ENCODE measurements at places on chromosomes 11 and 22.

DNA sequence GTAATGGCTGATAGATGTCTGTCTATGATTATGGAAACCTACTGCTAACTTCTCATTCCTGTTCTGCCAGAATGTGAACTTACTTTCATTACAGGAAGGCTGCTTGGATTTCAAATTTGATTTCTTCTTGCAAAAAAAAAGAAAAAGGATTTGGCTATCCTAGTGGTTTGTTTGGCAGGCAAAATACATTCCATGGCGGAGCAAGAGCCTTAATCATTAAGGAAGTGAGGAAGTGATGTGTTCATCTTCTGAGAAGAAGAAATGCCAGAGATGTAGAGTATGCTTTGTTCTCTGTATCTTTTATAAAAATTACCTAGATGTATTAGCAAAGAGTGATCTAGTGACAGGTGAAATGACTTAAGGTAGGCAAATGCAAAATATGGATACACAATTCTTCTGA lies 356.3 kb downstream of the SOX6 start:
- DNase-seq = no peak

DNA sequence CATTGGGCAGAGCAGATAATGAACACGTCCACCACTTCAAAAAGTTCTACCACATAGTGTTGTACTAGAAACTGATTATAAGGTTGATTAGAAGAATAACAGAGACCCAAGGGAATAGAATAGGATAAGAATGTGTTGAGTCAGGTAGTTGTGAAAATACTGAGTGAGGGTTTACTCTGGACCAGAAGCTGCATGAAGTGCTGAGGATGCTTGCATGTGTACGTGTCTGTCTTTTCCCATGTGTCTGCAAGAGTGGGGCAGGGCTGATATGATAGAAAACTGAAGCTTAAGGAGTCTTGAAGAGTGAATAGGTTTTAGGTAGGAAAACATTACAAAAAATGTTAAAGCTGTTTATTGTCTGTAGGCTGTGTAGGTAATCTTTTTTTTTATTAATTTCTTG lies 20.6 kb downstream of the TRPC6 start:
- DNase-seq = no peak

GRCh38 chr22:31944700-31945442 lies 536 bp downstream of the YWHAH start:
- no peak for DNase-seq

DNA sequence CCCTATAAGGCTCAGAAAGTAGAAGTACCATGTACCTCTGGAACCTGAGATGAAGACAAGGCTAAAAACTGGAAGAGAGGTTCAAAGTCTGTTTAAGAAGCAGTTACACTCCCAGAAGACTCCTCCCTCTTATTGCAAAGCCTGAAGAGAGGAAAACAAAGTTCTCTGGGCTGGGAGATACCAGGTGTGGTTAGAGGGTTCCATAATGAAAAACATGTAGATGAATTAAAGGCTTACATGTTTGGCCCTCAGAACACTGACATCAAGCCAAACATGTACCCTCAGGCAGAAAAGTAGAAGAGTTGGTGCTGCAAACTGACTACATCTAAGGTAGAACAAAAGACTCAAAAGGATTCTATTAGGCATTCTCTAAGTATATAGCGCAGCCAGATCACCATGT lies 205.3 kb downstream of the TTC28 start:
- no peak for DNase-seq

- no peak for DNase-seq
Measured at GRCh38 chr22:49299821-49300231, 527.8 kb downstream of the BRD1 start.

- DNase-seq = no peak
Measured at GRCh38 chr22:20324139-20324516, 4.3 kb upstream of the DGCR6L start.

GRCh38 chr11:8032122-8032521 lies 45.0 kb downstream of the EIF3F start:
- no peak for DNase-seq

- peak; percentile 31 for DNase-seq
Measured at GRCh38 chr22:41565403-41566054, 4.7 kb downstream of the CSDC2 start.

- DNase-seq = no peak
Measured at GRCh38 chr11:112834277-112834755, 126.9 kb upstream of the NCAM1 start.

GRCh38 chr11:35424157-35424940 lies 5.0 kb upstream of the SLC1A2 start:
- no peak for DNase-seq

DNA sequence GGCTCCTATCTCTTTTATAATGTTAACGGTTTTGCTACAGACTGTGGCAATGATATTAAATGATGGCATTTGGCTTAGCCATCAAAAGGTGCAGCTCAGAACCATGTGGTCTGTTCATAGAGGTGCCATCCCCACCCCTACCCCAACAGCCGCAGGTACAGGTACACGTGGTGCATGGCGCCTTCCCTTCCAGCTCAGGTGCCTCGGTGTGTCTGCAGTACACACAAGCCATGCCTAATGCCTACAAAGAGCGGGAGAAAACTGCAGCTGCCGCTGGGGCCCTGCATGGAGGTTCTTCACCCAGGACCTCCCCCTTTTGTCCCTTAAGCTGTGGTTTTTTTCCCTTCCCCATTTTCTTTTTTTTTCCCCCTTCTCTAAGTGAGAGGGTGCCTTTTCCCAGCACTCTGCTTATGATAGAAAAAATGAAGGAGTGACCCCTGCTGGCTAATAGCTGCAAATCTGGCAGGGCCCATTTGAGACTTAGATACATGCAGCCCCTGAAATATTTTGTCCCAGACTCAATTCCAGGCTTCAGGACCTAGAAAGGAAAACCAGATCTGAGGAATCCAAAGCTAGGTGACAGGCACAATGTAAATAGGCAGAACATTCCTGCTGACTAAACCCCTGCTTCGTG lies 6.5 kb downstream of the OR52M1 start:
- DNase-seq = no peak

GRCh38 chr11:13303668-13304649 lies 26.4 kb downstream of the BMAL1 start:
- DNase-seq = peak; percentile 26

GRCh38 chr11:120819003-120819402 lies 204.9 kb upstream of the TBCEL start:
- no peak for DNase-seq

GRCh38 chr11:134557571-134558257 lies 145.7 kb upstream of the B3GAT1 start:
- no peak for DNase-seq

- no peak for DNase-seq
Measured at GRCh38 chr11:117070016-117070415, 28.2 kb downstream of the SIK3 start.

DNA sequence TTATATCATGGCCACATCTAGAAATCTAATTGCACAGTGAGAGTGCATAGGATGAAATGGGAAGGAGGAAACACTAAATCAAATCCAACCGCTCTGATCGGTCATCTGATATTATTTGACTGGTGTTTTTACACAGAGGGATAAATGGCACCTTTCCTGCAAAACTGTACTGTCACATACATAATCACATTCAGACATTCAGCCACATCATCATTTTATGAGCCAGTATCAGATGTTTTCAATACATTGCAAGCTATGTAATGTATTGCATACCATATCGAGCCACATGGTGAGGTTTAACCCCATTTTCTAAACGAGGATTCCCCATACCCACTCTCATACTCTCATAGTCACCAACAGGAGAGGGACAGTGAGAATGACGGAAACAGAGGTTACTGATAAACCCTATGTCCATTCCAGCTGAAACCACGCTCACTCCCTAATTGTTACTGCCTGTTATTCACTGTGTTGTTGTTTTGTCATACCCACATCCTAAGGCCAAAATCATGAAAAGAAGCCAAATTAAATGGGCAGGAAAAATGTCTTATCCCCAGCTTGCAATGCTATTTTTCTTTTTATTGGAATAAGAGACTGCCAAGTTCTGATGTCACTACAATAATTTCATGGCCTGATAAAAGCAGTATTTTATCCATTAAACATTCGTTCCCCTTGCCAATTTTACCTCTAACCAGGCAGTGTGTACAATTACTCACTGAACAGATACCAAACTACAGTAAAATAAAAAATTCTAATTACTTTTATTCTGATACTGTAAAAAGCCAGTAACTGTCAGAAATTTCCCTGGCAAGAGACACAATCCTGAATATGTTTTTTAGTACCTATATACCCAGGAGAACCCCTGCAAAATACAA lies 9.0 kb downstream of the CDON start:
- no peak for DNase-seq

DNA sequence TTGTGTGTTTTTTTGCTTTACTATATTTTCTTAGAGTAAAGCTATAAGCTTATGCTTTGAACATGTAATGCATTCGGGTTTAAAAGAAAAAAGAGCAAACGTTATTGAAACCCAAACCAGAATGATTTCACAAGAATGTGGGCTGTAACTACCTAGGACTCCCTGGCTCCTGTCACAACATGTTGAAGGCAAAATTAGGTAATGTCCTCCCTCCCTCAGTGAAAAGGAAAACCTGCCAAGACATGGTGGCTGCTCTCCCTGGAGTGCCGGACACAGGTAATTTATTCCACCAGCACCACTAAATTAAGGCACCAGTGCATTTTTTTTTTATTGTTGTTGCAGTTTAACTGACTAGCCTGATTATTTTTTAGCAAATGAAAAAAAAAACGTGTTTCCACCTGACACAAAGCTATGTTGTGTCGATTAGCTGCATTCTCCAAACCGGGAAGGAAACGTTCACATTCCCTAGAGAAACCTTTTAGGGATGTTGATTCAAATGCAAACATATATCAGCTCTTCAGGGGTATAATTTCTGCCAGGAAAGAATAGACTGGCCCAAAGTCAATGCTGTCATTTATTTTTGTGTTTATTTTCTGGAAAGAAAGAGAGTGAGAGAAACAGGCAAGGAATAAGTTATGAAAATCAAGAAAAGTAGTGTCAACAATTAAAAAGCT lies 134.6 kb downstream of the CCDC34 start:
- no peak for DNase-seq

GRCh38 chr11:8009856-8010255 lies 22.7 kb downstream of the EIF3F start:
- DNase-seq = no peak

GRCh38 chr11:112806876-112807275 lies 154.3 kb upstream of the NCAM1 start:
- no peak for DNase-seq

DNA sequence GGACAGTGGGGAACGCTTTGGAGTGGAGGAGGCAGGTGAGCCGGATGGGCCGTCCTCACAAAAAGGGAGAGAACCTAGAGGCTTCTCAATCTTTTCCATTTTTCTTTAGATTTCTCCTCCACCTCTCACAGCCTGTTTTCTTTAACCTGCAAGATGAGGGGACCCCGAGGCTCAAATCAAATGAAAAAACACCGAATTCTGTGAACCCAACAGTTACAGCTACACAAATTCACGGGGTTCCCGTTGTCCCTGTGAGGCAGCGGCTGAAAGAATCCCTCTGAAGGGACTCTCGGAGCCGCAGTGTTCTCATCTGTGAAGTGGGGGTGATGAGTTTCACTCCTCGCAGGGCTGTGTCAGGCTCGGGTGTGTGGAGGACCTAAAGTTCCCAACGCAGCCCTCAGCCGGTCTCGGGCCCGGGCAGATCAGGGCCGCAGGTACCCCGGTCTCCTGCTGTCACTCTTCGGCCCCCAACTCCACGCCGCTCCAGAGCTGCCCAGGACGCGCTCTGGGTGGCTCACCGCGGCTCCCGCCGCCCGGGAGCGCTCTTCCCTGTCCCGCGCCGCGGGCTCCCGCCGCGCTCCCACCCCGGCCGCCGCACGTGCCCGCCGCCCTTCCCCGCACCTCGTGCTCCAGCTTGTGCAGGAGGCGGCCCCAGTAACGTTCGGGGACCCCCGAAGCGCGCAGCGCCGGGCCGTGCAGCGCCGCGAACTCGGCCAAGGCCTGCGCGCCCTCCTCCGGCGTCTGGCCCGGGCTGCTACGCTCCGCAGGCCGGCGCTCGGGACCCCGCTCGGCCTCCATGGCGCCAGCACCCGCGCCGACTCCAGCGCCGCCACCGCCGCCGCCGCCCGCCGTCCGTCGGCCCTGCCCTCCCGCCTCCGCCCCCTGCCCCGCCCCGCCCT lies at the start of gene TTLL12:
TSS of gene TTLL12 (minus strand) at position 863 of the 899 bp plus-strand sequence. CDS start at position 798, 65 bp downstream.
- peak; percentile 28 for DNase-seq

DNA sequence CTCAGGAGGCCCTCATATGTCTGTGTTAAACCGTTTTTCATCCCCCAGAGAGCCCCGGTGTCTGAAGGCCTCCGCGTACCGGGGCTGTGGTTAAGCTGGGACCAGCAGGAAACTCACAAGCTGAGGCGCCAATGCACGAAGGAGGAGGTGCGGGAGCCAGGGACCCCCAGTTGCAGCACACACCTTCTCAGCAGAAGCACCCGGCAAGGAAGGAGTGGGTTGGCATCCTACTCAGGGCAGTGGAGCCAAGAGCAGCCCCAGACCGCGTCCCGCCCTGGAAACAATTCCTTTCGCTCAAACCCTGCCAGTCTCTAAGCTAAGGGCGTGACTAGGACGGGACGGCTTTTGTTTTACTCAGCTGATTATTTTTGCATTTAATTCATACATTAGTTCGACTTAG lies 726.9 kb downstream of the BRD1 start:
- DNase-seq = no peak

GRCh38 chr11:119518746-119519730 lies 96.1 kb upstream of the THY1 start:
- no peak for DNase-seq

DNA sequence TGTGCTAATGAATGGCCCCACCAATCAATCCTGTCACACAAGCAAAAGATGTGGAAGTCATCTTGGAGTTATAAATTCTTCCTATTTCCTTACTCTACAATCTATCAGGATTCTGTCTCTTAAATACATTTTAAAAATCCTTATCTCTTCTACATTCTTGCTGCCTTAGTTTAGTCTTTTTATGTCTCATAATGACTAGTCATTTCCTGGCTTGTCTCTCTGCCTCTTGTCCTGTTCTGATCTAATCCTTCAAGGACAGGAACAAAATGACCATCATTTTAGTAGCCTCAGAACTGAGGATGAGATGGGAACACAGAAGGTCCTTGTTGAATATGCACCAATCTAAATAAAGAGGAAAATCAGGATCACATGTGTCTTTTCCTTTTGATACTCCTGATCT lies 56.6 kb upstream of the LIN7C start:
- no peak for DNase-seq

DNA sequence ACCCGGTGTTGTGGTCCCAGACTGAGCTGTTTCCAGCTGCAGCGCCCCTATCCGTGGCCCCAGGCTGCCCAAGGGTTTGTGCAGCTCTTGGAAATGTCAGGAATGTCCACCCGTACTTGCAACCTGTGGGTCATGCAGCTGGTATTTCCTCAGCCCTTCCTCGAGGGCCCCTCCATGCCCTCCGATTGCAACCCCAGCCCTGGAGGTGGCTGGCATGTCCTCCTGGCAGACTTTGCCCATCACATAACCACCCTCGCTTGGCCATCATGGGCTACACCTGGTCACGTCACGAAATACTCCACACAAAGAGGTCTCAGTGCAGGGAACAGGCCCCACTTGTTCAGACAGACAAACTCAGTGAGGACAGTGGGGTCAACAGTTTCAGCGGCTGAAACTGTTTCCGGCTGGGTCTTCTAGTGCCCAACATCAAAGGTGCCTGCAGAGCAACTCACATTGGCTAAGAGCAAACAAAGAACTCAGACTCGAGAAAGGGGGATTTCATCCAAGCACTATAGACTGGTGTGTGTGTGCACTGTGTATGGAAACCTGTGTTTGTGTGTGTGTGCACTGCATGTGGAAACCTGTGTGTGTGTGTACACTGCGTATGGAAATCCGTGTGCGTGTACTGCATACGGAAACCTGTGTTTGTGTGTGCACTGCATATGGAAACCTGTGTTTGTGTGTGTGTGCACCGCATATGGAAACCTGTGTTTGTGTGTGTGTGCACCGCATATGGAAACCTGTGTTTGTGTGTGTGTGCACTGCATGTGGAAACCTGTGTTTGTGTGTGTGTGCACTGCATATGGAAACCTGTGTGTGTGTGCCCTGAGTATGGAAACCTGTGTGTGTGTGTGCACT lies 72.8 kb upstream of the CCND1 start:
- no peak for DNase-seq

Data from GDM1 (cell line).